Activated CD4-positive, alpha-beta T cell treated with anti-CD3 and anti-CD28 coated beads, Interleukin-2, amount 10 ng/mL, durations not matched to agents 7 days and 5 days (primary cell): ENCODE measurements at places on chromosomes 5 and 9. TPM values are rescaled to one million over a fixed set of nuclear protein-coding genes. Genes with fewer than 3 reads are reported as not detected.

DNA sequence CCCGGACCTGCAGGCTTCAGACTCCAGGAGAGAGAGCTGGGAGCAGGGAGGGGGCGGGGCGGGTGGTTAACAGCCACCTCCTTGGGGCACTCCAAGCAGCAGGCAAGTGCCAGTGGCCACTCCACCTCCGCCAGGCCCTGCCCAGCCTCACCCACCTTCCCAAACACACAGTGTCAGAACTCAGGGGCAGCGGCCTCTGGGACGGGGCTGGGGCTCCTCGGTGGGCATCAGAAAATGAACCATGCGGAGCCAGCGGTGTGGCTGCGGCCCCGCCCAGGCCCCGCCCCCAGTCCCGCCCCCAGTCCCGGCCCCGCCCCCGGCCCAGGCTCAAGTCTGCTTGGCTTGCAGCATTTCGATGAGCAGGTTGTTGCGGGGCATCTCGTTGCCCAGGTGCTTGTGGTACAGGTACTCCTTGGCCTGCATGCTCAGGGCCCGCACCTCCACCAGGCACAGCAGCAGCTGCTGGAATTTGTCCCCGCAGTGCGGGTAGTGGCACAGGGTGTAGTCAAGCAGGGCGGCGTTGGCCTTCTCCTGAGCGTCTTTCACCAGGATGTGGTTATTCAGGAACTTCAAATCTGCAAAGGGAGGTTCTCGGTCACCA lies 24.7 kb downstream of the NR5A1 start:
- H3K4me1 ChIP-seq = peaks cover 4% of the 10 kb centered on the region
- H3K27ac ChIP-seq = no peak overlapping the region
- H3K27me3 ChIP-seq = peaks cover 14% of the 10 kb centered on the region
- H3K4me3 ChIP-seq = no peak overlapping the region
- DNase-seq = no peak
- no peaks in the 10 kb centered on the region for H3K36me3 ChIP-seq

DNA sequence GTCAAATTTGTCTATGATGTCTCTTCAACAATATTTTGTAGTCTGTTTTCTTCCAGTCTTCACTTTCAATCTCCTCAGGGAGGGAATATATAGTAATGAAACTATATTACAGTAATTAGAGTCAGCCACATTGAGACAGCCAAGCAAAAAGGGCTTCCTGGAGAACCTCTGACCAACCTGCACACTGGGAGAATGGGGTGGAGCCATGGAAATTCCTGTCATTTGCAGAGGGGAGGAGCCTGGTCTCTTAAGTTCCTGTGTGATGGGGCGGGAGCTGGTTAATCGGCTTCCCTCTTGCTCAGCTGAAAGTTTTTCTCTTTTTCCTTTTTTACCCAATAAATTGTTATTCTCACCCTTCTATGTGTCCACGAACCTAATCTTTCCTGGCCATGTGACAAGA lies 1220.0 kb downstream of the PTPRD start:
- no peaks in the 10 kb centered on the region for H3K36me3 ChIP-seq
- no peak overlapping the region for H3K27ac ChIP-seq
- DNase-seq = no peak
- no peak overlapping the region for H3K4me3 ChIP-seq

The RNF44 gene
- total RNA-seq = 137 TPM

- H3K4me1 ChIP-seq = no peaks in the 10 kb centered on the region
- no peaks in the 10 kb centered on the region for H3K36me3 ChIP-seq
- H3K4me3 ChIP-seq = no peak overlapping the region
Measured at GRCh38 chr5:174520420-174521396, 203.7 kb upstream of the MSX2 start.

- H3K4me1 ChIP-seq = peaks cover 67% of the 10 kb centered on the region
- H3K4me3 ChIP-seq = no peak overlapping the region
- no peak overlapping the region for H3K27ac ChIP-seq
- H3K27me3 ChIP-seq = peaks cover 37% of the 10 kb centered on the region
- no peak for DNase-seq
Measured at GRCh38 chr5:53011233-53011632, 22.1 kb downstream of the ITGA2 start.

The ANKRD31 gene
- 0.17 TPM for total RNA-seq

- H3K4me3 ChIP-seq = no peak overlapping the region
- no peaks in the 10 kb centered on the region for H3K36me3 ChIP-seq
- no peaks in the 10 kb centered on the region for H3K4me1 ChIP-seq
- no peak for DNase-seq
- H3K27me3 ChIP-seq = no peaks in the 10 kb centered on the region
- no peak overlapping the region for H3K27ac ChIP-seq
Measured at GRCh38 chr5:87599778-87600177, 187.0 kb upstream of the CCNH start.

The HMGXB3 gene
- total RNA-seq = 31.7 TPM

GRCh38 chr5:43401827-43402226 lies 10.4 kb downstream of the CCL28 start:
- peaks cover 10% of the 10 kb centered on the region for H3K27me3 ChIP-seq
- no peak overlapping the region for H3K27ac ChIP-seq
- no peak overlapping the region for H3K4me3 ChIP-seq

- no peaks in the 10 kb centered on the region for H3K4me1 ChIP-seq
- no peak overlapping the region for H3K4me3 ChIP-seq
Measured at GRCh38 chr5:691817-692528, 1.2 kb downstream of the TPPP start.

- DNase-seq = no peak
- peaks cover 20% of the 10 kb centered on the region for H3K36me3 ChIP-seq
- H3K4me1 ChIP-seq = peaks cover 39% of the 10 kb centered on the region
- H3K27me3 ChIP-seq = no peaks in the 10 kb centered on the region
Measured at GRCh38 chr9:2154731-2155130, 139.6 kb downstream of the SMARCA2 start.

The N4BP3 gene
- total RNA-seq = 1.3 TPM

DNA sequence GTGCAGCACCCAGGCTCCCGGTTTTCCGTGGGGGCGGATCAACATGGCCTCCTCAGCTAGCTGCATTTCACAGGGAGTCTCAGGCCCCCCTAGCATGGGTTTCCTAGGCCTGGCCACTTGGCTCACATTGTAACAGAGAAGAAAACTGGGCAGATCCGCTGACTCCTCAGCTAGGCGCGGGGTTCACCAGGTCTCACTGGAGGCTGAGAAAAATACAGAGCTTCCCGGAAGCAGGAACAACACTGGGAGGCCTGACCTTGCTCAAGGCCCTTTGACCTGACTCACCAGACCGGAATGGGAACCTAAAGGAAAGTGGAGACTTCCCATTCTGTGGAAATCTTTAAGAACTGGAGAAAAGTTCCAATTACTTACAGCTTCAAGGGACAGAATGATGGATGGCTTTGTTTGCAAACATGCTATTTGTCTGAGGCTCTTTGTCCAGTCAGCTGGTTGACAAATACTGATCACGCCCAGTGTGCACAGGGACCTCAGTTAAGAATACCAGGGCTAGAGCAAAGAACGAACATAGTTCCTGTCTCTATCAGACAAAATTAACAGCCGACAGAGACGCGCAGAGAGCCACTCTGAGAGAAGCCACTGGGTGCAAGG lies 88.7 kb upstream of the LRRTM2 start:
- H3K27ac ChIP-seq = no peak overlapping the region
- no peak overlapping the region for H3K4me3 ChIP-seq
- no peak for DNase-seq
- no peaks in the 10 kb centered on the region for H3K4me1 ChIP-seq
- no peaks in the 10 kb centered on the region for H3K36me3 ChIP-seq
- peaks cover 3% of the 10 kb centered on the region for H3K27me3 ChIP-seq

DNA sequence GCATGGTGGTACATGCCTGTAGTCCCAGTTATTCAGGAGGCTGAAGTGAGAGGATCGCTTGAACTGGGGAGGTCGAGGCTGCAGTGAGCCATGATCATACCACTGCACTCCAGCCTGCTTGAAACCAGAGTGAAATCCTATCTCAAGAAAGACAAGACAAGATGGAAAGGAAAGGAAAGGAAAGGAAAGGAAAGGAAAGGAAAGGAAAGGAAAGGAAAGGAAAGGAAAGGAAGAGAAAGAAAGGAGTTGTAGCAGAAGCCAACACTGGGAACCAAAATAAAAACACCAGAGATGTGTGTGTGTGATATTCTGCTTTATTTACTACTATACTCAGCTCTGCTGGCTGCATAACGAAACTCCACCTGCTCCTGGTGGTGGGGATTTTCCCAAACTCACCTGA lies 115.3 kb downstream of the DRD1 start:
- H3K4me1 ChIP-seq = no peaks in the 10 kb centered on the region
- DNase-seq = no peak
- H3K27ac ChIP-seq = no peak overlapping the region
- no peaks in the 10 kb centered on the region for H3K27me3 ChIP-seq
- no peak overlapping the region for H3K4me3 ChIP-seq

DNA sequence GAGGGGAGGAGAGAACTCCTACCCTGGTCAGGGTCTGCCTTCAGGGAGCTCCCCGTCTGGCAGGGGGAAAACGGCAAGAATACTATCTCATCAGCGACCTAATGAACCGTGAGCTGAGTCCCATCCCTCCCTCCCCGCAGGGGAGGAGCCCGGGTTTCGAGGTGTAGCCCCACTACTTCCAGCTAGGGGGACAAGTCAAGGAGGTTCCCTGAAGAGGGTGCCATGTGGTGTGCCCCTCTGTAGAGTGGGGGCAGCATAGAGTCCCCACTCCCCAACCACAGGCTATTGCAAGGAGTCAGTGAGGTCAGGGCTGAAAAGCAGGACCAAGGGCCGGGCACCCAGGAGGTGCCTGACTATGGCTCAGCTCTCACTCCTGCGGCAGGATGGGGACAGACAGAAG lies 50.9 kb upstream of the RXRA start:
- no peaks in the 10 kb centered on the region for H3K4me1 ChIP-seq
- no peak overlapping the region for H3K27ac ChIP-seq
- H3K36me3 ChIP-seq = no peaks in the 10 kb centered on the region
- H3K4me3 ChIP-seq = no peak overlapping the region
- H3K27me3 ChIP-seq = peaks cover 5% of the 10 kb centered on the region
- DNase-seq = no peak

The CCL19 gene
- not detected for total RNA-seq

The STC2 gene
- total RNA-seq = 11.7 TPM

- no peaks in the 10 kb centered on the region for H3K4me1 ChIP-seq
- no peak overlapping the region for H3K4me3 ChIP-seq
- no peaks in the 10 kb centered on the region for H3K36me3 ChIP-seq
- H3K27ac ChIP-seq = no peak overlapping the region
- H3K27me3 ChIP-seq = no peaks in the 10 kb centered on the region
Measured at GRCh38 chr9:117178596-117179375, 236.1 kb downstream of the ASTN2 start.
